ENCODE measurements at places on chromosomes 2 and 18. TPM values are rescaled to one million over a fixed set of nuclear protein-coding genes. Genes with fewer than 3 reads are reported as not detected.
A peak's percentile ranks its signal among the peaks of the same experiment; 100 is the strongest.

GRCh38 chr2:18430996-18431748 is 129.3 kb downstream of the RDH14 start:
- no peaks in the 10 kb centered on the region for H3K36me3 ChIP-seq
- no peak overlapping the region for H3K27ac ChIP-seq
- DNase-seq, result no peak
- H3K4me3 ChIP-seq, result no peak overlapping the region
- no peaks in the 10 kb centered on the region for H3K27me3 ChIP-seq

The NEURL3 gene
- total RNA-seq, result 2.5 TPM

DNA sequence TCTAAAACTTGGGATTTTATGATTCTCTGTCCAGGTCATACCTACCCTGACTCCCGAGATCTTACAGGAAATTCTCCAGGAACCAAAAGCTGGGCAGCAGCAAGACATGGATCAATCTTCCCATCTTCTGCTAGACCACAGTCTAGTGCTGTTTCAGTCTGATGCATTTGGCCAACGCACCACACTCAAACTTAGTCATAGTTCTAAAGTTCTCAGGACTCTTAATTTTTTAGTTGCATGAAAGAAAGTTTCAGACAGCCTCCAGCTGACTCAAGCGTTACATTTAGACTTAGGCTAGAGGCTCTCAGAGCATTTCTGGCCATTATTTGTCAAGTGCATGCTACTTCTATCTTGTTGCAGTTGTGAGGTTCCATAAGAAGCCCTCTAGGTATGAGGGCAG is 230.1 kb upstream of the CCDC150 start:
- H3K4me1 ChIP-seq, result no peaks in the 10 kb centered on the region
- no peaks in the 10 kb centered on the region for H3K36me3 ChIP-seq
- H3K27me3 ChIP-seq, result no peaks in the 10 kb centered on the region
- no peak overlapping the region for H3K27ac ChIP-seq

DNA sequence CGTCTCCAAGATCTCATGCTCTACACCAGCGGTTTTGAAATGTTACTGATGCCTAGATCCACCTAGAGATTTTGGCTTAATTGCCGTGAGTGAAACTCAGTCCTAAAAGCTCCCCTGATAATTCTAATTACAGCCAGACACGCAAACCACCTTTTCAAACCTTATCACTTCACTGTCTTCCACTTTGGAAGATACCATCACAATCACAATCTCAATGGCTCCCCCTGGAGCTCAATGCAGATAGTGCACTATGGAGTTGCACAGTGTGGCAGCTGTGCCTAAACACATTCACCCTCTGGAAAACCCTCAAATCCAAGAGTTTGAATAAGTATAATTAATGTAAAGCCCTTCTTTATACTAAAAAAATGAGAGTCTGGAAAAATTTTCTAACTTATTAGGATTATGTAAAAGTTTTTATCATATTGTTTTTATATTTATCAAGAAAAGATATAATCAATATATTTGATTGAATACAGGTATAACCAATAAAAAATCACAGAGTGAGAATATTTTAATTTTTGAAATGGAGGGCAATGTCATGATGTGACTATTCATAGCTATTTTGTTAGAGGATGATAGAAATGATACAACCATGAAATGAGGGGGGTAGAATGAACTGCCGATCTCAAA is 102.9 kb upstream of the SLC8A1 start:
- no peaks in the 10 kb centered on the region for H3K27me3 ChIP-seq
- H3K36me3 ChIP-seq, result no peaks in the 10 kb centered on the region
- DNase-seq, result peak; percentile 73
- H3K27ac ChIP-seq, result no peak overlapping the region
- H3K4me1 ChIP-seq, result no peaks in the 10 kb centered on the region

GRCh38 chr18:57743008-57743407 is 60.1 kb downstream of the ATP8B1 start:
- H3K27ac ChIP-seq, result peak overlapping the region; percentile 15
- no peaks in the 10 kb centered on the region for H3K36me3 ChIP-seq
- H3K4me1 ChIP-seq, result peaks cover 15% of the 10 kb centered on the region
- DNase-seq, result peak; percentile 17
- no peak overlapping the region for H3K4me3 ChIP-seq

DNA sequence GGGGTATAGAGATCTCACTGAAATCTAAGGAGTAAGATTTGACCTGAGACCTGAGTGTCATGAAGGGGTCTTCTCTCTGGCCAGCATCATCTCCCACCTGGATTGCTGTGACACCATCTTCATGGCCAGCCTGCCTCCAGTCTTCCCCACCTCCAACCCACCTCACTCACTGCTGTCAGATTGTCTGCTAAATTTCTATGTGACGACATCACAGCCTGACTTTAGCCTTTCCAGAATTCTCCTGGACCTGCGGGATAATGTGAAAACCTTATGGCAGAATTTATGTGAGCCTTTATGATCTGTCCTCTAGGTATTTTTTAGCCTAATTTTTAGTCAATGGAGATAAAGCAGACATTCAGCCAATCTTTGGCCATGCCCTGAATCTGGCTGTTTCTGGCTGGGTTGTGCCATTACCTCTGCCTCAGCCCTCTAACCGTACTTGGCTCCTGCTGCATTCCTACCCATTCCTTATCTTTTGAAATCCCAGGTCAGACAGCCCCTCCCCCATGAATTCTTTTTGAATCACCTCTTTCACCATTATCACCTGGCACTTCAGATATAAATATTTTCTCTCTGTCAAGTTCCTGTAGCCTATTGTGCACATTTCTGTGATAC is 66.4 kb upstream of the MMADHC start:
- H3K27ac ChIP-seq, result no peak overlapping the region
- H3K4me3 ChIP-seq, result no peak overlapping the region
- H3K27me3 ChIP-seq, result no peaks in the 10 kb centered on the region
- DNase-seq, result no peak

Data from colonic mucosa (tissue), 4 donors.